ENCODE measurements at places on chromosomes 5 and 9.

- no peak for DNase-seq
Measured at GRCh38 chr5:40733879-40734563, 21.7 kb downstream of the TTC33 start.

GRCh38 chr9:91065231-91066041 is 263.8 kb downstream of the SYK start:
- DNase-seq, result no peak

DNA sequence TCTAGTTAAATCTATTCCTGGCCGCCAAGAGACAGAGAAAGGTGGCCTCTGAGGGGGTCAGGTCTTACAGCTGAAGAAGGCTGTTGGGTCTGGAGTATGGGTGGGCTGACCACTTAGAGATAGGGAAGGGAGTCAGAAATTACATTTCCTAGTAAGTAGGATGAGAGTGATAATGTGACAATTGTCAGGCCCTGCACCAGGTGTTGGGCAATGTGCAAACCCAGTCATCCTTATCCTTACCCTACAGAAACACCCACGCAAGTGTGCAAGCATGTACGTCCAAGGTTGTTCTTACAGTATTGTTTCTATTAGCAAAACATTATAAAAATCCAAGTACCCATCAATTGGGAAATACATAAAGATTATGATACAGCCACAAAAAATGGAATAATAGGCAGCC is 9.5 kb downstream of the SPAAR start:
- DNase-seq, result no peak

- DNase-seq, result no peak
Measured at GRCh38 chr5:78279194-78279593, 15.3 kb downstream of the AP3B1 start.

GRCh38 chr5:124842725-124843595 is 96.5 kb upstream of the ZNF608 start:
- DNase-seq, result no peak

GRCh38 chr5:169041180-169041579 is 259.8 kb downstream of the SLIT3 start:
- no peak for DNase-seq
